ENCODE measurements at places on chromosomes 11 and 22.

DNA sequence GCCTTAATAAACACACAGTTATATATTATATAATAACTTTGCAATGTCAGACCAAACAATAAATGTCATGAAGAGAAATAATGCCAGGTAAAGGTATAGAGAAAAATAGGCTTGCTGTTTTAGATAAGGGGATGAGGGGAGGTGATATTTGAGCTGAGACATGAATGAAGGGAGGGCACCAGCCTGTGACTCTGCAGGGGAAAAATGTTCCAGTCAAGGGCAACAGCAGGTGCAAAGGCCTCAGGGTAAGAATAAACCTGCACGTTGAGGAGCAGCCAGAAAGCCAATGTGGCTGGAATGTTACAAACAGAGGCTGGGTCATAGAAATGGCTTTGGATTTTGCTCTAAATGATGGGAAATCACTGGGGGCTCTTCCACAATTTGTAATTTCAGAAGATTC lies 519.6 kb downstream of the SOX6 start:
- no peak for DNase-seq

DNA sequence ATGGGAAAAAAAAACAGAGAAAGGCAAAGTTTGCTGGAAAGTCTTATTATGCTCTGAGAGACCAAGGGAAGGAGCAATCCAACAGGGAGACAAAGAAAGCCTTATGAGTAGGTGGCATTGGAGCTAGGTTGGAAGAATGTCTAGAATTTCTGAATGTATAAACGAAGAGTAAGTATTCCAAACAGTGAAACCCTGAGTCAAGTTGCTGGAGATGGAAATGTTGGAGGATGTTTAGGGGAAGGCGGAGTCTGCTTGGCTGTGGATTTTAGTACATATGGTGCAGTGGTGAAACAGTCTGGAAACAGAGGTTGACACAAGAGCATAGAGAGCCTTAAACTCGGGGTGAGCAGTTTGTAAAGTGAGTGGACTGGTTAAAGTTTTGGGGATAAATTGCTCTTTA lies 314.8 kb upstream of the CADM1 start:
- DNase-seq, result no peak

- no peak for DNase-seq
Measured at GRCh38 chr11:45725776-45726492, 60.5 kb upstream of the CHST1 start.

- no peak for DNase-seq
Measured at GRCh38 chr11:48036466-48036865, 56.1 kb downstream of the PTPRJ start.
